ENCODE measurements at places on chromosomes 1 and 21.

DNA sequence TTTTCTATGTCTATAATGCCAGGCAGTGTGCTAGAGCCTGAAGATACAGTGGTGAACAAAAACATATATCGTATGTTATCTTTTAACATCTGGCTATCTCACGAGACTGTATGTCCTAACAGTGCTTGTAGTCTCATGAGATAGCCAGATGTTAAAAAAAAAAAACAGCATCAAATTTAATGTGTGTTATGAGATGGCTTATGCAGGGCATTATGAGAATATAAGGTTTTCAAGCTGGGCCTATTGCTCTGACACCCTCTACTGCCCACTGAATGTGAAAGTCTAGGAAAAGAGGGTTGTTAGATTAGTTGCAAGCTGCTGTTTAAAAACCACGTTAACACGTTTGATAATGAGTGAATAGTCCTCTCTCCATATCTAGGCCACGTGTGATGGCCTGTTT lies 109.8 kb downstream of the CACHD1 start:
- DNase-seq = no peak

- no peak for DNase-seq
Measured at GRCh38 chr1:159983681-159984080, 29.6 kb upstream of the SLAMF9 start.

DNA sequence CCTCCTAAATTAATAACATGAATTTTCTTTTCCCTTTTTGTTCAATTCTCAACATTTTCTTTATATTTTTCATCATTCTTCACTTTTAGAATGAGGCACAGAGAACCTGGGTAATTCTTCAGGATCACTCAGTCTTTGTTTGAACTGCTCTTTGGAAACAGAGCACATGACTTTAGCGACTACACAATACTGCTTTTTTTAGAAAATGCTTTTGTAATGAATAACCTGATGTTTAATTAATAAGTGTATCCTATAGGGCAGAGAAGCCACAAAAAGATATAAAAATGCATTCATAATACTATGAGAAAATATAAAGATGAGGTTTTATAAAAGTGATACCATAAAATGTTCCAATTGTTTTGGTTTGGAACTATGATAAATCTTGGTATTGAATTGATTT lies 77.8 kb downstream of the LRRC7 start:
- no peak for DNase-seq

- DNase-seq = no peak
Measured at GRCh38 chr1:195733826-195734225, 874.4 kb downstream of the KCNT2 start.

DNA sequence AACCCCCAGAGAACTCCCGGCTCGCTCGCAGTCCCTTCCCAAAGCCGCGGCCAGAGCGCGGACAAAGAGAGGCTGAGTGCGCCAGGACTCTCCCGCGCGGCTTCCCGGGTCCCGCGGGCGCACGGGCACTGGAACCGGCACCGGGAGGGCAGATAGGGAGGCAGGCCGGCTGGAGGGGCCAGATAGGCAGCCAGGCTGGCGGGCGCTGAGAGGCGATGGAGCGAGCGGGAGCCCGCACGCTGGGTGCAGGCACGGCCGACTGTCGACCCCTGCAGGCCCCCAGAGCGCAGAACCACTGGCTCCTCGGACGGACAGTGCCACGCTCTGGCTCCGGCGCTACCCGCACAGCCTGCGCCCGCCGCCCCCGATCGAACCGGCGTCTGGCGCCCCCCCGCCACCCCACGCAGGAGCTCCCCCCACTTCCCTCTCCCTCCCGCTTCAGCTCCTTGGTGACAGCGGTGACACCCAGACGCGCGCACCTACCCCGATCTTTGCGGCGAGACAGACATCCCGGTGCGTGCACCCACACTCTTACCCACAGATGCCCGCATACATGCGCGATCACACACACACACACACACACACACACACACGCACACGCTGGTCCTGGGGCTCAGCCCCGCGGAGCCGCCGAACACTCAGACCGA lies 534 bp downstream of the SLC6A9 start:
- peak; percentile 60 for DNase-seq

- DNase-seq = no peak
Measured at GRCh38 chr1:116510361-116510760, 60.5 kb downstream of the CD58 start.

- DNase-seq = no peak
Measured at GRCh38 chr1:191592039-191592438, 566.2 kb upstream of the RGS18 start.

GRCh38 chr1:229024528-229025130 lies 246.3 kb upstream of the RAB4A start:
- DNase-seq = no peak

GRCh38 chr1:225441314-225442122 lies 13.7 kb upstream of the LBR start:
- peak; percentile 15 for DNase-seq

- no peak for DNase-seq
Measured at GRCh38 chr1:226051365-226051764, 11.2 kb upstream of the H3-3A start.

- no peak for DNase-seq
Measured at GRCh38 chr1:227654858-227655752, 80.0 kb downstream of the JMJD4 start.

- DNase-seq = no peak
Measured at GRCh38 chr1:12163210-12163609, 3.6 kb upstream of the TNFRSF1B start.

- no peak for DNase-seq
Measured at GRCh38 chr1:3746389-3746829, 5.8 kb upstream of the CCDC27 start.

- DNase-seq = no peak
Measured at GRCh38 chr1:236853921-236854604, 59.0 kb downstream of the MTR start.

GRCh38 chr1:169089776-169090175 lies 16.7 kb upstream of the ATP1B1 start:
- DNase-seq = no peak

- DNase-seq = no peak
Measured at GRCh38 chr1:145843031-145843430, 2.4 kb upstream of the NUDT17 start.

DNA sequence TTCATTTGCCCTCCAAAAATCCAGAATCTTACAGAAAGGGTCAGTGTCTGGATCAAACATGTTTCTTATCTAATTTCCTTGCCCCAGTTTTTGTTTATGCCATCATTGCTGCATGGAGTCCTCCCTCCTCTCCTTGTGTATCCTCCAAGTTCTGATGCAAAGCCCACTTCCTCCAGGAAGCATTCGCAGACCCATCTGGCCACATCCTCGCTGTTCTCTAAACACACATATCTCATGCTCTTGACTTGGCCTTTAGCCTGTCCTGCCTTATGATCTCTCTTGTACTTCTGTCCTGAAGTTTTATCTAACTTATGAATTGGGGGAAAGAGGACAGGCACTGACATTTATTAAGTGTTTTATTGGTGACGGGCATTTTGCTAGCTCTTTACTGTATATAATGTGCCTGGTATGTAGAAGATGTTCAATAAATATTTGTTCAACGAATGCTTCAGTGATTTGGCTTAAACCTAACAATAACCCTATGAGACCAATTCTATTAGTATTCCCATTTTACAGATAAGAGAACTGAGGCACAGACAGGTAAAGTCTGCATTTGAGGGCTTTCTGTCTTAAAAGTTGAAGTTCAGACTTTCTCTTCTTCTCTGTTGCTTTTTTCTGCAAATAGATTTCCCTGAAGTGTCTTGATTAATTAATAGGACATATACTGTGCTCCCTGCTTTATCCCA lies 19.2 kb upstream of the ID3 start:
- DNase-seq = no peak

- DNase-seq = no peak
Measured at GRCh38 chr1:157626099-157626498, 28.2 kb upstream of the FCRL4 start.

- no peak for DNase-seq
Measured at GRCh38 chr1:200739702-200740570, 1.2 kb downstream of the CAMSAP2 start.

DNA sequence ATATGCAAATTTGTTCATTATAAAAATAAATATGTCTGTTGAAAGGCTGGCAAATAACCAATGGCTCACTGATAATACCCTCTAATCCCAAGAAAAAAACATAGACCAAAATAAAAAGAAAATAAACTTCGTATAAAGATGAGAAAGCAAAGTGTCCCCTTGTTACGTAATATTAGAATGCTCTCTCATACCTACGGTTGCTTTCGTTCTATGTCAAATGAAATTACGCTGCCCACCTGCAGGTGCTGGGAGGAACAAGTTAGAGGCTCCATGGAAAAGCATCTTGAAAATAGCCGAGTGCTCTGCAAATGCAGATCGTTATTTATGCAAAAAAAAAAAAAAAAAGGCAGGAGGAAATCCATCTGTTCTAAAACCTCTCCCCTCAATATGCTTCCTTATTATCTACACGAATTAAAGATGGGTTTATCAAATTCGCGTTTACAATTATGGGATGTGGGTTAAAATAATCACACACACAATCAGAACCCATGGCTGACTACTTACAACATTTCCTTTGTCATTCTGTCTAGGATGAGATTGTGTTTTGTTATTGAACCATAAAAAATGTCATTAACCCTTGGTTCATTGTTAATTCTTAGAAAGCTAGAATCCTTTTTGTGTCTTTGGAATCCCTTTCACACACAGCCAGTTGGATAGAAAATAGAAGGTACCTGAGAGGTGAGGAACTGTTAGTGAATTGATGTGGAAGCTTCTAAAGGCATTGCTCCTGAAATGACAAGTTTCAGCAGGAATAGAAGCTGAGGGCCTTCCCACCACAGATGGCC lies 268.6 kb downstream of the SETD4 start:
- no peak for DNase-seq

DNA sequence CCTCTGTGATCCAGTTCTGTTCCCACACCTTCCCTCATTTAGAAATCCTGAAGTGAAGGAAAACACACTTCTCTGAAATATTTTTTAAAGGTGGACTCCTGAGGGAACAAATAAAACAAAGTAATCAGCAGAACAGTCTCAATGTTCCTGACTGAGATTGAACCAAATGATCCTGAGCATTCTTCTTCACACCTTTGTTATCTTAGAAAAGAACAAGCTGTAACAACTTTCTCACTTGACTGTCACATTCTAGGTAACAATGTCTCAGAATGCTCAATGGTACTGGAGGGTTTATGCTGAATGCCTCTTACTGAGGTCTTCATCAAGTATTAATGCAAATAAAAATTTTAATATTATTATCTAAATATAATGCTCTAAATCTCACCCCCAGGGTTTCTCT lies 40.4 kb upstream of the RGS2 start:
- no peak for DNase-seq

GRCh38 chr1:218674280-218674773 lies 329.2 kb downstream of the TGFB2 start:
- DNase-seq = no peak

- DNase-seq = no peak
Measured at GRCh38 chr21:44020551-44020950, 8.4 kb downstream of the TRAPPC10 start.

GRCh38 chr1:202029727-202030126 lies 19.3 kb downstream of the ELF3 start:
- DNase-seq = no peak

GRCh38 chr1:22320587-22321344 lies 130.9 kb upstream of the ZBTB40 start:
- DNase-seq = no peak

DNA sequence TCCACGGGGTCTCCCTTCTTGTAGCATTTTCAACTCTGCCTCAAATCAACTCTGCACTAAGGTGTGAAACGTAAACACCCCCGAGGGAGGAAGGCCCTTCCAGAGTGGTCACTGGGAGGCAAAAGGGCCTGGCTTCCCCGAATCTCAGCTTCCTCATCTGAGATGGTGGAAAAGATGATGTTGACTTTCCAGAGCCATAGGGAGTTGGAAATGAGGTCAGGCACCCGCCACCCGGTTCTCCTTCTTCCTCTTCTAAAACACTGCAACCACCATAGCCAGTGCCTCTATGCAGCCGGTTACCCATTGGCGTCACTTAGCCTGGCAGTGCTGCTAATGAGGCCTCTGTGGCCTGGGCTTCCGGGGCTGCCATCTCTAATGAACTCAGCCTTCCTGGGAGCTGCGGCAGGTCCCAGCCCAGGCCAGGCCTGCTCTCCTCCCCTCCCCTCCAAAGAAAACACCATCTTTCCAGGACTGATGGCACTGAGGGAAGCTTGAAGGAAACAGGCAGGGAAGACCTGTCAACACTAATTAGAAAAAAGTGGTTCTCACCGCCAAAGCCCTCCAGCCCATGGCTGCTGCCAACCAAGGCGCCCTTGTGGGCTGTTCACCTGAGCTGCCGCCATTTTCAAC lies 175.0 kb downstream of the KAZN start:
- DNase-seq = no peak

DNA sequence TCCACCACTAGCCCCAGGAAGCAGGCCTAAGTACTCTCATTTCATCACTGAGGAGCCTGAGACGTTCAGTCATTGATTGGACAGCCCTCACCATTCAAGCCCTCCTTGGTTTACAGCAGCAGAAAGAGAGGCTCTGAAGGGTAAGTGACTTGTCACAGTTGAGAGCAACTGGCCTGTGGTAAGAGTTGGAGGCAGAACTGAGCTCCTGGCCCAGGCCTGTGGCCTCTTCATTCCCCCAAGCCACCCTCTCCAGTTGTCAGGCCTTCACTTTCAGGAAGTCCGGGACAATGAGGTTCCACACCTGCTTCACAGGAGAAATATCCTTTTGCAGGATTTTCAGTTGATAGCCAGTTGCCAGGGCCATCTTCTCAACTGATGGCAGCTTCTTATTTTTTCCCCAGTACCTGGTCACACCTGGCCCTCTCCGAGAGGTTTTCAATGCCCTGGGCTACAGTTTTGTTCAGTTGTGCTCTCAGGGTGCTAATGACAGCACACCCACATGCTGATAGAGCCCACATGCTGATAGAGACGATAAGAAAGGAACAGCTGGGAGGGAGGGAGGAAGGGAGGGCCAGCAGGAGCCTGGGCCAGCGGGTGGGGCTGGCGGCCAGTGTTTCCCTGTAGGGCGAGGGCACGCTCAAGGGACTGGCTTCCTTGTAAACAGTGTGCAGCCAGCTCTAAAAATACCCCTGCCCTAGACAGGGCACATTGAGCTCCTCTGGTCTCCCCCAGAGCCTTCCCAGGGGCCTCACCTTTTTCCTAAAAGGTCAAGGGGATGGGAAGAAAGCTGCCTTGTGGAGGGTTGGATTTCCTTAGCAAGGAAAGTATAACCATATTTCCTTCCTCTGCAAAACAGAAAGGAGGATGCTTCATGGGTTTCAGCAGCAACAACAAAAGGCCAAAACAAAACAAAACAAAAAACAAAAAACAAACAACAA lies 112.7 kb upstream of the JUN start:
- no peak for DNase-seq

- DNase-seq = no peak
Measured at GRCh38 chr1:113118266-113118665, 45.3 kb downstream of the LRIG2 start.

GRCh38 chr1:82755671-82756070 lies 954.9 kb downstream of the ADGRL2 start:
- DNase-seq = no peak

- no peak for DNase-seq
Measured at GRCh38 chr1:53766194-53766742, 27.3 kb upstream of the GLIS1 start.

- peak; percentile 23 for DNase-seq
Measured at GRCh38 chr21:41366522-41367151, 4.8 kb downstream of the MX2 start.

GRCh38 chr1:167427848-167428247 lies 90.5 kb downstream of the CD247 start:
- DNase-seq = no peak

Data from CD4-positive, alpha-beta T cell treated with Interleukin-10 for 1 hour (primary cell).